ENCODE measurements at places on chromosomes 13 and 19.

GRCh38 chr13:102250448-102250847 is 151.4 kb downstream of the FGF14 start:
- DNase-seq: no peak

- no peak for DNase-seq
Observed at GRCh38 chr13:91189506-91189905, 158.0 kb upstream of the MIR17HG start.

GRCh38 chr19:49073514-49074378 is 1.2 kb upstream of the KCNA7 start:
- DNase-seq: no peak

GRCh38 chr13:98792785-98793495 is 40.5 kb upstream of the SLC15A1 start:
- DNase-seq: no peak

- DNase-seq: no peak
Observed at GRCh38 chr19:32767951-32768679, 48.5 kb downstream of the TDRD12 start.

GRCh38 chr13:20378721-20379120 is 146.6 kb upstream of the GJB6 start:
- DNase-seq: no peak

DNA sequence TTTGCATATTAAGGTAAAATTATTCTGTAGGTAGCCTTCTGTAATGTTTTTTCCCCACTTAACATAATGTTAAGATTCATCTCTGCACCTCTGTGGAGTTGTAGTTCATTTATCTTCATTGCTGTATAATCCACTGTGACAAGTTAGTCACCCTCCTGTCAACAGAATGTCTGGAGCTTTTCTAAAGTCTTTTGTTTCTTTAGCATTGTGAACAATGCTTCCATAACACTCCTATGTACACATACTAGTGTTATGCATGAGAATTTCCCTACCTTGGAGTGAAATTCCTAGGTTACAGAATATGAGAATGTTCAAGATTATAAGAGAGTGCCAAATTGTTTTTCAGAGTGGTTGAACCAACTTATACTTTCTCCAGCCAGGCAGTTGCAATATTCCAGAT is 113.5 kb downstream of the COG6 start:
- DNase-seq: no peak

- DNase-seq: no peak
Observed at GRCh38 chr13:98239162-98240076, 62.4 kb upstream of the RNF113B start.

- DNase-seq: no peak
Observed at GRCh38 chr19:17340871-17341357, 3.6 kb downstream of the GTPBP3 start.

DNA sequence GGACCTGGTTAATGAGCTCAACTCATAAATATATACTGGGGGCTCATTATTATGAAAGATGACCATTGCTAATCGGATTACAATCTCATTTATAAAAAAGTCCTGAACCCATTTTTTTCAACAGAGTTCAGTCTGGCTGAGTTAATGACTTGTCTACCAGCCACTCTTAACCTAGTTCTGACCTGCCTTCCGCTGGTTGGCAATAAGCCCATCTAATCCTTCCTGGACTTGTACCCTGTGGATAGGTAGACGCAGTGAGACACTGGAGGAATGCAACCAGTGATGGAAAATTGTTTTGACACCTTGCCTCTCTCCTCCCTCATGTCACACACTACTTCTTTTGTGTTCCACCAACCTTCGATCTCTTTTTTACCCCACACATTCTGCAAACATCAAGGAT is 279.9 kb downstream of the FOXO1 start:
- no peak for DNase-seq

Data from NCI-H2029 (cell line).